ENCODE measurements at places on chromosomes 4 and X. TPM values are rescaled to one million over a fixed set of nuclear protein-coding genes. Genes with fewer than 3 reads are reported as not detected.

- H3K4me1 ChIP-seq: no peaks in the 10 kb centered on the region
- no peaks in the 10 kb centered on the region for H3K27me3 ChIP-seq
- no peaks in the 10 kb centered on the region for H3K36me3 ChIP-seq
- no peak overlapping the region for H3K27ac ChIP-seq
- no peak for DNase-seq
Observed at GRCh38 chrX:113330416-113330815, 489.8 kb upstream of the AMOT start.

DNA sequence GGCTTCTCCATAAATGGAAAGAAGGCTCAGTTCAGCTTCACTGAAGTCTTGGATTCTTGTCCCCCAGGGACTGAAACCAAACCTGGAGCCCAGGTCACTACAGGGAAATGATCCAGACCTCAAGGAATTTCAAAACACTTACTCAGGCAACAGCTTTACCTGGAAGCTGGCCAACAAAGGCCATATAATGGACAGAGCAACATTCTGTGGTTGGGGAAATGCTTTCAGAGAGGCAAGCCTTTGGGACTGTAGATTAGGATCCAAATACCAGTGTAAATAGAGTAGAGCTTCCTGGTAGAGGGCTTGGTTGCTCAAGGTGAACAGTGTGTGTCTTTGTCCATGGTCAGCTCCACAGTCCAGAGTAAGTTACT is 57.0 kb upstream of the PROM1 start:
- no peak for DNase-seq
- no peak overlapping the region for H3K27ac ChIP-seq
- peaks cover 3% of the 10 kb centered on the region for H3K27me3 ChIP-seq
- no peaks in the 10 kb centered on the region for H3K4me1 ChIP-seq

DNA sequence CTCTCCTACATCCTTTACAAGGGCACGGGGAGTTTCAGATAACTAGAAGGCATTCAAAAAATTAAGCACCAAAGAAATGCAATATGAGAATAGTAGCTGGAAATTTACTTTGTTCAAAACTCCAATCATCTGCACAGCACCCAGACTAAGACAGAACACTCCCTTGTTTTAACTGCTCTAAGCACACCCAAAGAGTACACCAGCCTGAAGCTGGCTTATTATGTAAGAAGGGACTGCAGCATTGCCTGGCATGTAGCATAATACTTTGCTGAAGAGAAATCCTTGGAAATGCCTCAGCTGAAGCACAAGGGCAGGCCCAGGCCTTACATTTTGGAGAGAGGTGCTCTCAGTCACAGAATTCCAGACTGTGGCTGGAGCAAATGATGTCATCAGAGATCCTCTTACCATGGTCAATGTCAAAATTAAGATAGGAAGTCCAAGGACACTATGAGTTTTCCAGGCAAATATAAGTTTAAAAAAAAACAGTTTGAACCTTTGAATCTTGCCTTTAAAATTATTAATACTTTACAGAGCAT is 14.8 kb downstream of the ARHGEF6 start:
- no peak for DNase-seq
- H3K4me1 ChIP-seq: no peaks in the 10 kb centered on the region
- H3K4me3 ChIP-seq: peak overlapping the region; percentile 24
- peaks cover 23% of the 10 kb centered on the region for H3K27me3 ChIP-seq

GRCh38 chr4:97073194-97073593 is 1070.1 kb downstream of the STPG2 start:
- H3K36me3 ChIP-seq: no peaks in the 10 kb centered on the region
- H3K27ac ChIP-seq: no peak overlapping the region
- H3K27me3 ChIP-seq: no peaks in the 10 kb centered on the region
- no peaks in the 10 kb centered on the region for H3K4me1 ChIP-seq

GRCh38 chr4:38512840-38513239 is 151.2 kb upstream of the KLF3 start:
- no peak overlapping the region for H3K27ac ChIP-seq
- no peak overlapping the region for H3K4me3 ChIP-seq
- no peaks in the 10 kb centered on the region for H3K4me1 ChIP-seq
- no peaks in the 10 kb centered on the region for H3K27me3 ChIP-seq
- DNase-seq: no peak
- H3K36me3 ChIP-seq: no peaks in the 10 kb centered on the region

DNA sequence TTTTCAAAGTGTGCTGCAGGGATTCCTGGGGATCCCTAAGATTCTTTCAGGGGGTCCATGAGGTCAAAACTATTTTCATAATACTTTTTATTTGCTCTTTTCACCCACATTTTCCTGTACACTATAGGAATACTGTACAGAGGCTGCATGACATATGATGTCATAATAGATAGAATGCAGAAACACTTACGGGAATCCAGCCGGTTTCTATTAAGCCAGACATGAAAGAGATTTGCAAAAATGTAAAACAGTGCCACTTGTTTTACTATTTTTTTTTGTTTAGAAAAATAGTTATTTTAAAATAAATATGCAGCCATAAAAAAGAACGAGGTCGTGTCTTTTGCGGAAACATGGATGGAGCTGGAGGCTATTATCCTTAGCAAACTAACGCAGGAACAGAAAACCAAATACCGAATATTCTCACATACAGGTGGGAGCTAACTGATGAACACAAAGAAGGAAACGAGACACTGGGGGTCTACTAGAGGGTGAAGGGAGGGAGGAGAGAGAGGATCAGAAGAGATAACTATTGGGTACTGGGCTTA is 5.0 kb downstream of the ZFX start:
- H3K4me3 ChIP-seq: peak overlapping the region; percentile 55
- DNase-seq: no peak
- peaks cover 2% of the 10 kb centered on the region for H3K36me3 ChIP-seq

DNA sequence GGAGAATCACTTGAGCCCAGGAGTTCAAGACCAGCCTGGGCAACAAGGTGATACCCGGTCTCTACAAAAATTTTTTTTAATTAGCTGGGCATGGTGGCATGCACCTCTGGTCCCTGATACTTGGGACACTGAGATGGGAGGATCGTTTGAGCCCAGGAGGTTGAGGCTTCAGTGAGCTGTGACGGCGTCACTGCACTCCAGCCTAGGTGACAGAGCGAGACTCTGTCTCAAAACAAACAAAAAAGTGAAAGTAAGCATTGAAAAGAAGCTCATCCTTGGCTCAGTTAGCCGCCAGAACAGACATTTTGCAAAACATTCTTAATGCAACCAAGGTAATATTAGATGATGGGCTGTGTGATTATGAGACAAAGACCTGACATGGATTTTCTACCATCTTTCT is 223.3 kb upstream of the VCX3A start:
- no peaks in the 10 kb centered on the region for H3K27me3 ChIP-seq
- H3K4me1 ChIP-seq: no peaks in the 10 kb centered on the region
- no peaks in the 10 kb centered on the region for H3K36me3 ChIP-seq

DNA sequence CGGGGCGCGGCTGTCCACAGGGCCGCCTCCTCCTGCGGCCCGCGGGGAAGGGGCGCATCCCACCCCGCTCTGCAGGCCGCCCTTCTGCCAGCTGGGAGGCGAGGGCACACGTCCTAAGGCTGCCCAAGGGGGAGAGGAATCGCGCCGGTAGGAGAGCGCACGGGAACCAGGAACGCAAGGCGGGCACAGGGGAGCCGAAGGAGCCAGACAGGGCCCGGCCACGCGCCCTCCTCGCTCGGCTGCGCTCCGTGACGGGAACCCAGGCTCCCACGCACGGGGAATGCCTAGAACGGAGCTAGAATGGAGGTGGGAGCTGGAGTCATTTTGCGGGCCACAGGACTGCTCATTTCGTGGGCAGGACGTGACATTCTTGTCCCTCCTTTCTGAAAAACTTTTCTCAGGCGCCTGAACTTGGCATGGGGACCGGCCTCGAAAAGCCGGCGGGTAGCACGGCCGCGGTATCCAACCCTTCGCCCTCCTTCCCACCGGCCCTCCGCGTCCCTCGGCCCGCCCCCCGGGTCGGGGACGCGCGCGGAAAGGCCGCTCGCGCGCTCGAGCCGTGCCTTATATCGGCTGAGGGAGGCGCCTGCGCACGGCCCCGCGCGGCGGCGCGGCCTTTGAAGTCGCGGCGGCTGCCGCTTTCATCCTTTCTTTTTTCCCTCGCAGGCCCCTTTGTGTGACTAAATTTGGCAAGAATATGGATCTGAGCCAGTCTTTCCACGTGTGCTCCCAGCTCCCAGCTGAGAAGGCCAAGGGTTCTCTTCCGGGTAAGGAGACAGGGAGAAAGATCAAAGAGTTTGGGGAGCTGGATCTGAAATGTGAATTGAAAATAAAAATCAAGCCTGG is 4.2 kb upstream of the LEF1 start:
- peaks cover 46% of the 10 kb centered on the region for H3K4me1 ChIP-seq
- peak overlapping the region; percentile 96 for H3K27ac ChIP-seq
- peaks cover 26% of the 10 kb centered on the region for H3K27me3 ChIP-seq
- H3K4me3 ChIP-seq: peak overlapping the region; percentile 73
- no peaks in the 10 kb centered on the region for H3K36me3 ChIP-seq

DNA sequence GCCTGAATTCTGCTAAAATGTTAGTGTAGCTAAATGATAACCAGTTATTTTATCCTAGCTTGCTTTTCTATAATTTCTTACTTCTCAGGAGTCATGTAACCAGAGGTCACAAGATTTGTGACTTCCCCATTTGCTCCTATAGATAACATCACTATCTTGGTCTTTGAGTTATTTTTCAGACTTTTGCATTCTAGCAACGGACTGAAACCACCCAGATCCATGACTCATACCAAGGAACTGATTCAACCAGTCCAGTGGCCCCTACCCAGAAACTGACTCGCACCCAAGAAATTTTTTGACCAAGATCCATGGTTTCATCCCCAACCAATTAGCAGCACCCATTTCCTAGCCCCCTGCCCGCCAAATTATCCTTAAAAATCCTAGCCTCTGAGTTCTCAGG is 50.0 kb downstream of the IQCM start:
- H3K27ac ChIP-seq: no peak overlapping the region
- no peaks in the 10 kb centered on the region for H3K4me1 ChIP-seq

GRCh38 chrX:140346729-140347128 is 158.1 kb downstream of the SOX3 start:
- DNase-seq: no peak
- H3K27me3 ChIP-seq: peaks cover 4% of the 10 kb centered on the region
- peaks cover 20% of the 10 kb centered on the region for H3K4me1 ChIP-seq
- H3K27ac ChIP-seq: peak overlapping the region; percentile 45

- H3K4me3 ChIP-seq: no peak overlapping the region
- peaks cover 4% of the 10 kb centered on the region for H3K36me3 ChIP-seq
- no peak overlapping the region for H3K27ac ChIP-seq
- no peak for DNase-seq
- peaks cover 28% of the 10 kb centered on the region for H3K4me1 ChIP-seq
- H3K27me3 ChIP-seq: no peaks in the 10 kb centered on the region
Observed at GRCh38 chr4:38333219-38333618, 330.8 kb upstream of the KLF3 start.

GRCh38 chrX:9483376-9483775 is 18.5 kb downstream of the TBL1X start:
- peaks cover 14% of the 10 kb centered on the region for H3K36me3 ChIP-seq
- DNase-seq: no peak
- H3K27ac ChIP-seq: peak overlapping the region; percentile 21

DNA sequence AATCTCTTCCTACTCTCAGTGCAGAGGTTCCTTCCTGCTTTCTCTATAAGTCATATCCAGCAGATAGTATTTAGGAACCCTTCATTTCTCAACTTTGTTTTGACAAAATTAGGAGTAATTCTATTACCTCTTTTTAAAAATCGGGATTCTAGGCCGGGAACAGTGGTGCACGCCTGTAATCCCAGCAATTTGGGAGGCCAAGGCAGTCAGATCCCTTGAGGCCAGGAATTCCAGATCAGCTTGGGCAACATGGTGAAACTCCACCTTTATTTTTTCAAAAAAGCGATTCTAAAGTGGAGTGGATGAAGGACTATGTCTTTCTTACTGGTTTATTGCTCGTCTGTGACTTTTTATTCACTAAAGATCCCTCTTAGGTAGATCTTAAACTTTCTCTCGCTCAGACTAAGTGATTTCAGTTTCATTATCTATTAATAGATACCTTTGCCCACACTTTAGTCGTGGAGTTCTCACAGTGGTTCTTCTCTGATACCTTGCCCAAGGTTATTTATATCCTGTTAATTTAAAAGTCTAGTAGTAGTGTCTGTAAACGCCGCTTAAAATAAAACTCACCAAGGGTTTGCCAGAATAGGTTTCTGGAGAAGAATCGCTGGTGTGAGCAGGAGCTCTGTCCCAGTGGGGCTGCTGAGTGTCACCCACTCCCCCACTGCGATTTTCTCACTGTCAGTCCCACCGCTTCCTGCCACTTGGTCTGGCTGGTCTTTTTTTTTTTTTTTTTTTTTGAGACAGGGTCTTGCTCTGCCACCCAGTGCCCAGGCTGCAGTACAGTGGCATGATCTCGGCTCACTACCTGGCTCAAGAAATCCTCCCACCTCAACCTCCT is 27.0 kb upstream of the TMEM131L start:
- no peak for DNase-seq
- peaks cover under 1% of the 10 kb centered on the region for H3K4me1 ChIP-seq

DNA sequence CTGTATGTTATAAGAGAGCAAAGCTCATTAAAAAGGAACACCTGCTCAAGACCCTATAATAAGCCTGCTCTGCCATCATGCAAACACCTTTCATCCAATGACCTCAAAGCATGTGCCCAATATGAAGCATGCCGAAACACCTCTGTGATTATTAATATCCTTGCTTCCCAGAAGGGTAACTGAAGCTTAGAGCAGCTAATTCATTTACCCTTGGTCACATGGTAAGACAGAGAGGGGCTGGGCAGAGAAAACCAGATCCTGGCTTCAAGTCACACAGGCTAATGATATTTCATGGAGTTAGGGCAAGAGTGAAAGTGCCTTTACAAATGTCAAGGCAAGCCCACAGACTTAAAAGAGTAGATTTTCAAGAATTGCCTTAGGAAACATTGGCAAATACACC is 5.6 kb downstream of the AMOT start:
- no peak overlapping the region for H3K4me3 ChIP-seq
- no peak for DNase-seq
- H3K27me3 ChIP-seq: no peaks in the 10 kb centered on the region
- H3K36me3 ChIP-seq: peaks cover 8% of the 10 kb centered on the region

GRCh38 chr4:182831376-182831775 is 85.8 kb downstream of the DCTD start:
- H3K36me3 ChIP-seq: no peaks in the 10 kb centered on the region
- H3K27ac ChIP-seq: no peak overlapping the region
- H3K4me3 ChIP-seq: no peak overlapping the region
- H3K4me1 ChIP-seq: peaks cover 25% of the 10 kb centered on the region
- no peak for DNase-seq

DNA sequence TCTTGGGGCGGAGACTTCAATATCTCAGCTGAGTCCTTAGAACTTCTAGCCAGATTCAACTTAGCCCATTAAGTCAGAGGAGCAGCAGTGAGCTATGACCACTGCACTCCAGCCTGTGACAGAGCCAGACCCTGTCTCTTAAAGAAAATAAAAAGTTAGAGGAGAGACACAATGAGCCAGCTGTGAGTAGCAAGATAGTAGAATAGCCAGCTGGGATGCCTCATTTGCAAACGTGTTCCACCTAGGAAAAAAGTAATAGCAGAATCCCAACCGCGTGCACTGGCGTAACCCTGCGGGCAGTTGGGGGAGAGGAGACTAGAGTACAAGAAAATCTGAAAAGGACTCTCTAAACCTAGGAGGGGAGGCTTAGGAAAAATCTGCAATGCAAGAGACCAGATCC is 133.2 kb upstream of the ANXA3 start:
- H3K4me1 ChIP-seq: peaks cover 25% of the 10 kb centered on the region
- H3K4me3 ChIP-seq: no peak overlapping the region
- peaks cover 33% of the 10 kb centered on the region for H3K36me3 ChIP-seq
- DNase-seq: no peak
- no peak overlapping the region for H3K27ac ChIP-seq

The RBM3 gene
- total RNA-seq: 209 TPM

The RTL9 gene
- 0.47 TPM for total RNA-seq
